Caco-2 (cell line): ENCODE measurements at places on chromosomes 16 and 17. TPM values are rescaled to one million over a fixed set of nuclear protein-coding genes. Genes with fewer than 3 reads are reported as not detected.

- no peak overlapping the region for H3K27ac ChIP-seq
- no peaks in the 10 kb centered on the region for H3K27me3 ChIP-seq
- DNase-seq = peak; percentile 55
- H3K4me3 ChIP-seq = no peak overlapping the region
- H3K36me3 ChIP-seq = no peaks in the 10 kb centered on the region
Observed at GRCh38 chr17:82534401-82534812, 14.9 kb downstream of the FOXK2 start.

GRCh38 chr16:82059161-82059982 lies 24.3 kb downstream of the HSD17B2 start:
- H3K36me3 ChIP-seq = peaks cover 2% of the 10 kb centered on the region; the same call in 1 of the 2 replicates
- no peaks in the 10 kb centered on the region for H3K27me3 ChIP-seq
- H3K4me3 ChIP-seq = no peak overlapping the region
- H3K4me1 ChIP-seq = peaks cover 47% of the 10 kb centered on the region
- DNase-seq = peak; percentile 15

The ESRP2 gene
- 109 and 110 TPM in 2 replicates for total RNA-seq

- no peaks in the 10 kb centered on the region for H3K36me3 ChIP-seq
- DNase-seq = no peak
- no peak overlapping the region for H3K4me3 ChIP-seq
- no peaks in the 10 kb centered on the region for H3K27me3 ChIP-seq
Observed at GRCh38 chr16:50479771-50480170, 68.4 kb upstream of the NKD1 start.

The CCDC57 gene
- 31.0 and 32.2 TPM in 2 replicates for total RNA-seq

- no peak overlapping the region for H3K4me3 ChIP-seq
- no peak overlapping the region for H3K27ac ChIP-seq
- no peaks in the 10 kb centered on the region for H3K27me3 ChIP-seq
- DNase-seq = no peak
Observed at GRCh38 chr16:62700426-62701294, 664.4 kb upstream of the CDH8 start.

DNA sequence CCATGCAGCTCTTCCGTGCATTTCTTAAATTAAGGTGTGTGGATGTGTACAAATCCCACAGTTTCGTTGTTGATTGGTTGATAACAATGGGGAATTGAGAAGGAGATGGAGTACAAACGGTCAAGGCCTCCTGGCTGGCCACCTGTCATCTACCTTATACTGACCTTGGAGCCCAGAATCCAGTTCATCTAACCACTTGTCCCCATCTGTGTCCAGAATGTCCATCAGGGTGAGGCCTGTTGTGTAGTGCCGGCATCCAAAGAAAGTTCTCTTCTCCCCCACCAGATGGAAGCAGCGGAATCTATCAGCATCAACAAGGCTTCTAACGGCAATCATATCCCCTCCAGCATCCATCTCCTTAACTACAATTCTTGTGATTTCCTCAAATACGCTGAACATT lies 1.5 kb downstream of the GSDMB start:
- peaks cover 3% of the 10 kb centered on the region for H3K36me3 ChIP-seq
- peak; percentile 58 for DNase-seq
- H3K27ac ChIP-seq = peak overlapping the region; percentile 90
- H3K4me3 ChIP-seq = no peak overlapping the region
- no peaks in the 10 kb centered on the region for H3K27me3 ChIP-seq

- H3K27ac ChIP-seq = peak overlapping the region; percentile 54
- no peaks in the 10 kb centered on the region for H3K27me3 ChIP-seq
- H3K36me3 ChIP-seq = no peaks in the 10 kb centered on the region
- H3K4me3 ChIP-seq = peak overlapping the region; percentile 74
- peaks cover 73% of the 10 kb centered on the region for H3K4me1 ChIP-seq
Observed at GRCh38 chr17:50426814-50427787, 1.1 kb downstream of the ACSF2 start.

The ZNF385C gene
- total RNA-seq = 1.00 and 1.5 TPM in 2 replicates

The MTMR4 gene
- 62.6 and 73.6 TPM in 2 replicates for total RNA-seq

The PDILT gene
- total RNA-seq = not detected in 2 replicates

DNA sequence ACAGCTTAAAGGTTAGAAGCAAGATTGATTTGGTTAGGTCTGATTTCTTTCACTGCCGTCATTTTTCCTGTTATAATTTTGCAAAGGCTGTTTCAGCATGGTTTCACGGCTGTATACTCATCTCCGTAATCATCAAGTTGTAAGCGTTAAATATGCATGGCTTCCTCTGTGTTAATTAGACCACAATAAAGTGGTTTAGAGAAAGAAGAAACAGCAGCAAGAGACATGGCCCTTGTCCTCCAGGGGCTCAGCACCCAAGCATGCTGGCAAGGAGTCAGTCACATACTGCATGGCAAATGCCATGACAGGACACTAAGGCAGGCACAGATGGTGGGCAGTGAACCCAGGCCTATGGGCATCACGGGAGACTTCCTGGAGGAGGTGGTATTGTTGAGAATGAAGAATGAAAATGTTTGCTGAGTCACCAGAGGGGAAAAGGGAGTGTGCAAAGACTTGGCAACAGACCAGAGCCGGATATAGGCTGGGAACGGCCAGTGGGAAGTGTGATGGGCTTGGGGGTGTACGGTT lies 61.4 kb upstream of the PLCG2 start:
- H3K36me3 ChIP-seq = no peaks in the 10 kb centered on the region
- no peaks in the 10 kb centered on the region for H3K27me3 ChIP-seq
- no peak overlapping the region for H3K27ac ChIP-seq
- H3K4me3 ChIP-seq = no peak overlapping the region

The TPSAB1 gene
- total RNA-seq = not detected in 2 replicates

- no peak overlapping the region for H3K4me3 ChIP-seq
- peak overlapping the region; percentile 88 for H3K27ac ChIP-seq
- DNase-seq = no peak
- H3K27me3 ChIP-seq = no peaks in the 10 kb centered on the region
- peaks cover 67% of the 10 kb centered on the region for H3K4me1 ChIP-seq
- no peaks in the 10 kb centered on the region for H3K36me3 ChIP-seq
Observed at GRCh38 chr16:75309156-75309555, 57.7 kb upstream of the BCAR1 start.

The KCNJ18 gene
- not detected in 2 replicates for total RNA-seq

GRCh38 chr17:77148077-77148939 lies 7.5 kb downstream of the SEC14L1 start:
- no peaks in the 10 kb centered on the region for H3K27me3 ChIP-seq
- H3K4me3 ChIP-seq = no peak overlapping the region
- peaks cover 1% of the 10 kb centered on the region; the same call in 1 of the 2 replicates for H3K36me3 ChIP-seq
- peaks cover 38% of the 10 kb centered on the region for H3K4me1 ChIP-seq

- DNase-seq = no peak
- H3K4me3 ChIP-seq = no peak overlapping the region
- H3K4me1 ChIP-seq = no peaks in the 10 kb centered on the region
- H3K27ac ChIP-seq = no peak overlapping the region
- no peaks in the 10 kb centered on the region for H3K27me3 ChIP-seq
- peaks cover 2% of the 10 kb centered on the region; the same call in 1 of the 2 replicates for H3K36me3 ChIP-seq
Observed at GRCh38 chr16:84774810-84775209, 45.0 kb upstream of the CRISPLD2 start.

DNA sequence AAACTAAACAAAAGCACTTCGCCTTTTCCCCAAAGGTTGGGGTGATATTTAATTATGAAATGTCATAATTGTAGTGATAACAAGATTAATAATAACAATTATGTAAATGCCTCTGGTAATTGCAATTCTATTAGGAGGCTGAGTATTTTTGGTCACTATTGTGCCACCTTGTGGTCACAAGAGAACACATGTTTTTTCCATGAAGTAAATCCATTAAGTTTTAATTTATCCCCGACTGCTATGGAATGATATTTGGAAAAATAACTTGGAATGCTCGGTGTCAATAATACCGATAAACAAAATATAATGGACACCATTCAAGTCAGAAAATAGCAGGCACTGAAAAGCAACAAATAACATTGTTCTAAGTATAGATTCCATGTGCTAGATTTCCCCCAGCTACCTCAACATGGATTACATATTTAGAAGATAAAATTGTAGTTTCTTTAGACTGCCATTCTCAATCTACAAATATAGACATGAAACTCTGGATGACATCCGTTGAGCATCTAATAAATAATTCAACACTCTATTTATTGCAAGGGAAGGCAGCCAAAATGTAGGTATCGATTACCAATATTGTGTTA lies 25.0 kb upstream of the KCNJ2 start:
- no peak overlapping the region for H3K27ac ChIP-seq
- no peaks in the 10 kb centered on the region for H3K36me3 ChIP-seq
- H3K27me3 ChIP-seq = no peaks in the 10 kb centered on the region
- H3K4me1 ChIP-seq = no peaks in the 10 kb centered on the region
- no peak overlapping the region for H3K4me3 ChIP-seq
- DNase-seq = no peak

- H3K27ac ChIP-seq = no peak overlapping the region
- no peak for DNase-seq
- H3K4me3 ChIP-seq = no peak overlapping the region
- H3K4me1 ChIP-seq = peaks cover 24% of the 10 kb centered on the region
Observed at GRCh38 chr16:71711789-71712188, 12.7 kb downstream of the PHLPP2 start.

GRCh38 chr17:4189280-4189679 lies 46.3 kb downstream of the CYB5D2 start:
- DNase-seq = no peak
- no peaks in the 10 kb centered on the region for H3K27me3 ChIP-seq
- no peaks in the 10 kb centered on the region for H3K36me3 ChIP-seq
- H3K4me1 ChIP-seq = no peaks in the 10 kb centered on the region
- H3K4me3 ChIP-seq = no peak overlapping the region

The CD300A gene
- not detected in 2 replicates for total RNA-seq

- peak within 1 kb of the TSS; percentile 71 for H3K27ac ChIP-seq
- no peaks in the 10 kb centered on the region for H3K4me1 ChIP-seq
- peaks cover 1% of the 10 kb centered on the region for H3K36me3 ChIP-seq
- H3K4me3 ChIP-seq = peak within 1 kb of the TSS; percentile 87
- DNase-seq = peak; percentile 53
Observed at GRCh38 chr17:21042458-21043295, at the start of gene USP22. TSS of gene USP22 (minus strand) at chr17:21043011. CDS start at chr17:21042835, 176 bp downstream.
